ENCODE measurements at places on chromosomes 6 and 20.

GRCh38 chr6:14524319-14524718, 406.7 kb downstream of the CD83 start:
- no peak for DNase-seq

DNA sequence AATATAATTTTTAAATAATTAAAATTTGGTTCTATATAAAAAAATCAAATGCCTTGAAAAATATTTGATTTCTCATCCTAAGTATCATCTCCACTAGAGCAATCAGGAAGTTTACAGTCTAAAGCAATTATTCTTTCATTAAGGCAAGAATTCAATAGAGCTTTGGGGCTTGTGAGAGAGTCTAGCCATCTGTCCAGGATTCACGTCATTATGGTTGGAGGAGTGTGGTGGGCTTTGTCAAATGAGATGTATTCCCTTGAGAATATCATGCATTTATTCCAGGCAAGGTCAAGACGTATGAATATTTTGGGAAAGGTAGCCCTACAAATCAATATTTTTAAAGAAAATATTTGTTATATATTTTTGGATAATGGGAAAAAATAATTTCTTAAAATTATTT, 132.4 kb downstream of the ELOVL4 start:
- DNase-seq = no peak

- DNase-seq = no peak
Observed at GRCh38 chr6:2384528-2384927, 139.1 kb upstream of the GMDS start.

GRCh38 chr20:50518270-50518721, 8.1 kb downstream of the PTPN1 start:
- no peak for DNase-seq

GRCh38 chr6:4350567-4351519, 215.5 kb upstream of the ECI2 start:
- no peak for DNase-seq

GRCh38 chr20:63020681-63021080, 13.9 kb upstream of the BHLHE23 start:
- no peak for DNase-seq

GRCh38 chr20:1490643-1491195, 501 bp downstream of the SIRPB2 start:
- no peak for DNase-seq

GRCh38 chr6:15527838-15528617, 134.8 kb downstream of the DTNBP1 start:
- DNase-seq = no peak

DNA sequence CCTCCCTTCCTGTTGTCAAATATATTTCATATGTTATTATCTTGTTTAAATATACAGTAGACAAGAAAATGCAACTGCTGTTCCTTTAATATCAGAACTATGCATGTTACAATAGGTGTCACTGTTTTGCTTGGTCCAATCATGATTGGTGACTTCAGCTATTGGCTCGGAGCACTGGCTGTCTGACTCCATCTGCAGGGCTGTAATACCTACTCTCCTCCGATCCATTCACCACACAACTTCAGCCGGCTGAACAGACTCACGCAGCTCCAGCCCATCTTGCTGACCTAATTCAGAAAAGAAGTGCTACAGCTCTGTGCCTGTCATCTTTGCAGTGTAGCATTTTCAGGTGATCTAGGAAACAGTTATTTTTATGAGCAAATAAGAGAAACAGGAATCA, at the start of gene BTBD3:
TSS of gene BTBD3 (plus strand) at position 231 of the 400 bp plus-strand sequence. CDS start 383 bp downstream, outside the sequence.
- DNase-seq = no peak

DNA sequence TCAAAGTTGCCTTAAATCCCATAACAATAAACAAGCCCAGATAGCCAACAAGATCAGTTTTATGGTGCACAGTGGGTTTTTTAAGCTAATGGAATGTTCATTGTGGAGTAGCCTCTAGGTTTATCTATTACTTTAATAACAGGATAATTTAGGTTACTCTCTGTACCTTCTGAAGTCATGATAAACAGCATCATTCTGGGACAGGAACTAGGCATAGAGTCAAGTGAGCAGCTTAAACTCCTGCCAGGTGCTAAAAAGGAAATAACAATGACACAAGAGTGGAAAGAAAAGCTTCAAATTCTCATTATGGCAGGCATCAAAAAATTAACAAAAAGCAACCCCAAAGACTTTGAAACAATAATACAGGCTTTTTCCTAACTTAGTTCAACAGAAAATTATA, 228.8 kb downstream of the HACE1 start:
- no peak for DNase-seq

- DNase-seq = no peak
Observed at GRCh38 chr6:29763491-29764289, 40.5 kb downstream of the HLA-F start.

GRCh38 chr6:22227824-22228610, 68.8 kb downstream of the PRL start:
- no peak for DNase-seq

GRCh38 chr20:55576981-55577380, 428.3 kb downstream of the CBLN4 start:
- DNase-seq = no peak

GRCh38 chr20:62441987-62442539, 14.7 kb upstream of the RBBP8NL start:
- no peak for DNase-seq
